ENCODE measurements at places on chromosomes 5 and 9. TPM values are rescaled to one million over a fixed set of nuclear protein-coding genes. Genes with fewer than 3 reads are reported as not detected.

GRCh38 chr5:72407541-72407940, 87.4 kb downstream of the PTCD2 start:
- peak; percentile 31 for DNase-seq

DNA sequence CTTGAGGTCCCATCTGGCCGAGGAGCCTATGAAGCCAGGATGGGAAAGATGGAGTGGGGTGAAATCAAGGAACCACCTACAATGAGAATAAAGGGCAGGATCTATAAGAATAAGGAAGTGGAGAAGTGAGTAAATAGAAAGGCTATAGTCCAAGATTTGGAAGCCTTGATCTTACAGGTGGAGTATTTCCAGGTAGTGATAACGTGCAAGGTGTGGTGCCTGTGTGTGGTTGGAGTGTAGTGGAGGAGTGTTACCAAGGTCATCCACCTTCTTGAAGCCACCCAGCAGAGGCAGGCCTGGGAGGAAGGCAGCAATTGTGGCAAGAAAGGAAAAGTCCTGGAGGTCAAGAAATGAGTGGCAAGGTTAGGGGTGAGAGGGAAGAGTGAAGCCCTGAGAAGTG, 72.9 kb downstream of the IQGAP2 start:
- no peak for DNase-seq

DNA sequence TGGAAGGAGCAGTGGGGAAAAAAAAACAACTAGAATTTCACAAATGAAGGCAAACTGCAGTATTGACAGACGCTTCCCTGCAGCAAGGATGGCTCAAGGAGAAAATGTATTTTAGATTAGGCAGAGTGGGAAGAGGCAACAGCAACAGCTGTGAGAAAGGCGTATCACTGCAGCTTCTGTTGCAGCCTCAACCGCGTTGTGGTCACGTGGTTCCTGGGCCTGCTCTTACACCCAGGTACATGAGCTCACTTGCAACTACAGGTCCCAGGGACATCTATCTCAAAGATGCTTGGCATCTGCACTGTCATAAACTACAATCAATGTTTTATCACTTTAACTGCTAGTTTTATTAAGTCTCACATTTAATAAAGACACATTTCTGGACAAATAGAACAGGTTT, 36.0 kb upstream of the GOLM1 start:
- no peak for DNase-seq

DNA sequence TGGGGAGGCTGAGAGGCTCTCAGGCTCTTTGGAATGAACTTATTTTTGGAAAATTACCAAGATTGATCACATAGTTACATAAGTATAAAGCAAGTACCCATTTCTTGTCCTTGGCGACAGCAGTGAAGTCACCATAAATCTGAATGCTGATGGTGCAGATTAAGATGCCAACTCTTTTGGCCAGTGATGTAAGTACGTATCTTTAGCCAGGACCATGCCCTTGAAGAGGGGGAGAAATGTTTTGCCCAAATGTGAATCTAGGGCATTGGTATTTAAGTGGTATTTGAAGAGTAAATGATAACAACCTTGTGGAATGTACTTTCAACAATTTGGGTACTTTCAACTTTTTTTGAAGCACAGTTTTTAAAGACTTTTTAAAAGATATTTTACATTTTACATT, 68.2 kb upstream of the RAD23B start:
- DNase-seq: peak; percentile 13

DNA sequence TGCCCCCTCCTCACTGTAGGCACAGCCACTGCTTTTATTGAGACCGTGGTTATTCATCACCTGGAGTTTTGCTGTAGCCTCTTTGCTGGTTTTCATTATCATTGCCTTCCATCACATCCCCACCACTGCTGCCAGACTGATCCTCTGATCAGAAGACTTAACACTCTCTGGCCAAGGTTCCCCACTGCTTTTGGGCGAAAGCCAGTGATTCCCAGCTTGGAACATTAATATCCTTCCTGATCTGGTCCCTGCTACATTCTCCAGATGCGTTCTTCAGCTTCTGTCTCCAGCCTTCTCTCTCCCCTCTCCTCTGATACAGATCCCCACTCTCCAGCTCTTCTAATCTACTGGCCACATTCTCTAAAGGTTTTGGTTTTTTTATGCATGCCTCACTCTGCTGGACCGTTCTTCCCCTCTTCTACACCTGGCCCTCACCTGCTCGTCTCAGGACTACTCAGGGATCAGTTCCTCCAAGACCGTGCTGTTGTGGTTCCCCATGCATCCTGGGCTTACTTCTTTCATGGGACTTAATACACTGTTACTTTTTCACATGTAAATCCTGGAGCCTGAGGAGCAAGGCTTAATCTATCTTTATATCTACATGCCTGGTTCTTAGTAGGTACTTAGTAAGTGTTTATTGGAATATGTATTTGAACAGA, 115.0 kb downstream of the PRKACG start:
- DNase-seq: no peak

MEGF9 gene
- total RNA-seq: 5.5 TPM
